H4 (cell line): ENCODE measurements at places on chromosomes 5 and 9. TPM values are rescaled to one million over a fixed set of nuclear protein-coding genes. Genes with fewer than 3 reads are reported as not detected.

FAM13B gene
- 7.7 and 11.3 TPM in 2 replicates for total RNA-seq

- DNase-seq = no peak
Measured at GRCh38 chr9:96078897-96079490, 203.5 kb downstream of the ERCC6L2 start.

DNA sequence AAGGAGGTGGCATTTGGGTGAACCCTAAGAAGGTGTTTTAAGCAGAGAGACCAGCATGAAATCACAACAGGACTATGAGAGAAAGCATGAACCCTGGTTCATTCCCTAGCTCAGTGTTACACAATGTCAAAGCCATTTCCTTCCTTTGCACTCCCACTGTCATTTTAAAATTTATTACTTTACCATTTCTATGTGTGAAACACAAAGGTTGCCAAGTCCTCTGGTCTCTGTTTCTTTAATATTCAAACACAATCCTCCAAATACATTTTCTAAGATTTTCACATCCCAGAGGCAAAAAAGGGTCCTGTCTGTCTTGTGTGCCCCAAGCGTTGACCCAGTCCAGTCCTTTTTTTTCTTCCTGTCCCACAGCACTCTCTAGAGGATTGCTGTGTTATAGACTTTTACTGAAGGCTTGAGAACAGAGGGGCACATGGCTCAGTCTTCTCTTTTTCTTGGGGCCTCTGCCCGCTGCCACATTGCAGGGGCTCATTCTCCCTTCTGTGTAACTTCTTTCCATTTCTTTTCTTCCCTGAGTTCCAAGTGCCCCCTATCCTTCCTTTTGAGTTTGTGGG, 78.6 kb upstream of the SLC28A3 start:
- DNase-seq = no peak

DNA sequence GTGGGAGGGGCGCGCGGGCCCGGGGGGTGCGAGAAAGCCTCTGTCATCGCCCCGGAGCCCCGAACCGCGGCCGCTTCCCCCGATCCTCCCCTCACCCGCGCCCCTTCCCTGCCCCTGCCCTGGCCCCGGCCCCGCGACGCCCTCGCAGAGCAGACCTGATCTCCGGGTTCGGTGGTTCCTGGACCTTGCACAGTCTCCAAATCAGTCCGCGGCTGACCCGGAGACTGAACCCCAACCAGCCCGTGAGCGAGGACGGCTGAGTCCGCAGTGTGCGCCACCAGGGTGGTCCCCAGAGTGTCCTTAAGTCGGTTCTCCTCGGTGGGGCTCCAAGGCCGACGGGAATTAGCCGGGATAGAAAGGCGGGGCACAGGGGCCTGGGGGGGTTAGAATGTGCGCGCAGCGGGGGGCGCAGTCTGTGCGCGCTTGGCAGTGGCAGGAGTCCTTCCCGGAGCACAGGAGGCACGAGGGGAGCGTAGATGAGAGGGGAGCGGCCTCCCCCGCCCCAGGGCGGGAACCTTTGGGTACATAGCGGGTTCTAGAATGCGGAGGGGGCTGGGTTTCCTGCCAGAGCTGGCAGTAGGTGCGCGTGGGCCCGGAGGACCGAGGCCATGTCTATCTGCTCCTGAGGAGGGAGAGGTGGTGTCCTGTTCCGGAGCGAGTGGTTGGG, 779 bp downstream of the PKN3 start:
- DNase-seq = no peak
